Bone marrow (tissue), 2 donors: ENCODE measurements at places on chromosomes 12 and 14.

DNA sequence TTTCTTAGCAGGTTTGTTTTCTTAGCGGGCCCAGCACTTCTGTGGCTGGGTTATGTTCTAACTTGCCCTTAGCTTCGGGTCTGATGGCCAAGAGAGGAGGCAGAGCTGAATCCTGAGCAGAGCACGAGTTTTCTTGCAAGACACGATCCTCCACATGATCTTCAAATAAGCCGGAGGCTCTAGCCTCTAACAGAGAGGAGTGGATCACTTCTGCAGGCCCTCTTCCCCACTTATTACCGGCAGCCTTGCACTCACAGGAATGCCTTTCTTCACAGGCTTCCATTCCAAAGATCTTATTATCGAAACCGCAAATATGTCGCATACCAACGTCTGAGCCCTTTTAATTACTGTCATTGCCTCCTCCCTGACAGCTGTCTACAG is 79.5 kb downstream of the SINHCAF start:
- no peak for DNase-seq

GRCh38 chr12:125128439-125129178 is 63.4 kb downstream of the AACS start:
- no peak for DNase-seq

- peak; percentile 43 for DNase-seq
These were observed 19.3 kb downstream of the CCDC62 start for GRCh38 chr12:122793685-122794106.

GRCh38 chr14:22561661-22562579 is 27.1 kb downstream of the DAD1 start:
- DNase-seq, result no peak
